ENCODE measurements at places on chromosomes 3 and 15.
A peak's percentile ranks its signal among the peaks of the same experiment; 100 is the strongest.

GRCh38 chr15:67409175-67409574 lies 111.8 kb upstream of the C15orf61 start:
- DNase-seq: no peak

GRCh38 chr3:180973543-180973942 lies 16.0 kb downstream of the DNAJC19 start:
- no peak for DNase-seq

- no peak for DNase-seq
Measured at GRCh38 chr3:131972550-131972949, 62.3 kb downstream of the CPNE4 start.

- DNase-seq: peak; percentile 89
Measured at GRCh38 chr3:36372534-36372935, 7.8 kb upstream of the STAC start.

- DNase-seq: no peak
Measured at GRCh38 chr3:162400697-162401096, 904.1 kb downstream of the OTOL1 start.

- no peak for DNase-seq
Measured at GRCh38 chr15:94970802-94971201, 739.4 kb downstream of the MCTP2 start.

DNA sequence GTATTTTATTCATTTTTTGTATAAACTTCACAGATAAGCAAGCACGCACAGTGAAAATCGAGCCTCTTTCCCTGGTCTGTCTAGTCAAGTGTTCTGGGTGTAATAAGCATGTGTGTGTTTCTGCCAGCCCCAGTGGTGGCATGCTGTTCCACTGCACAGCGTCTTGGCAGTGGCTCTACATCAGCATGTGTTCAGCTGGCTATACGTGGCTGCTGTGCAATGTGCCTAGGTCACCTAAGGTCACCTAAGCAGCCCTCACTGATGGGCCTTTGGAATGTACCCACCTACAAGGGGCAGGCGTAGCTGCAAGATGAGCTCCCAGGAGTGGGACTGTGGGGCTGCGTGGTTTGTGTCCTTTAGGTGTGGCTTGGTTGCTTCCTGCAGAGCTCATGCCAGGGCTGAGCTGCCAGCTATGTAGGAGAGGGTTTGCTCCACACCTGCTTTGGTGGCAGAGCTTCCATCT lies 4.9 kb downstream of the LIMD1 start:
- DNase-seq: no peak

DNA sequence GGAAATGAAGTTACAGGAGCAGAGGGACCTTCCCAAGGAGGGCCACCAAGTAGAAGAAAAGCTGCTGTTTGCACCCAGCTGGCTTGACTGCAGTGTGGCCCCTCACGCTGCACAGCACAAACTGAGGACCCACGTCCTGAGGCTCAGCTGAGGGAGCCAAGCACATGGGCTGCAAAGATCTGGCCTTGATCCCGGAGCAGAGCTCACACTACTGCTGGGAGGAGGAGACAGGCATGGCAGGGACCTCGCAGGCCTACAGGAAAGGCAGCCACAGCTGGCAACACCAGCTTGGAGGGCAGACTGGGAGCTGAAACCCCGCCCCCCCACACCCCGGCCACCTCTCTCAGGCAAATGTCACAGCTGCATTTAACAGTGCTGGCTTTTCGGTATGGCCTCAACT lies 39.7 kb downstream of the KLHL25 start:
- no peak for DNase-seq

DNA sequence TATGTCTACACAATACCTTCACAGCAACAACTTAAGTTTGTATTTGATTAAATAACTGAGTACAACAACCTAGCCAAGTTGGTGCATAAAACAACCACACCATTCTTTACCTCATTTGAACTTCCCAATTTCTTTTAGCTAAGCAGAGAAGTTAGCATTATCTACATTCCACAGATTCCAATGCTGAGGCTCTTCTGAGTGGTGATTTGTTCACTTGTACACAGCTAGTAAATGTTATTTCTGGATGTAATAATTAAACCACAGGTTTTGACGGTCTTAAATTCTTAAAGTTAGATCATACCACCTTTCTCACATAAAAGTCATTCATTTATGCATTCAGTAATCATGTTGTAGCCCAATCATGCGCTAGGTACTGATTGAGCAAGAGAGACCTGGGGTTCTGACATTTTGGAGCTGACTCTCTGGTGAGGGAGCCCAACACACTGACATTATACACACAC lies 102.5 kb downstream of the SST start:
- peak; percentile 85 for DNase-seq

GRCh38 chr3:147680837-147681483 lies 271.8 kb downstream of the ZIC1 start:
- DNase-seq: no peak

GRCh38 chr3:179860275-179861107 lies 176.2 kb downstream of the PEX5L start:
- no peak for DNase-seq

GRCh38 chr3:18035641-18036449 lies 293.4 kb upstream of the TBC1D5 start:
- no peak for DNase-seq

DNA sequence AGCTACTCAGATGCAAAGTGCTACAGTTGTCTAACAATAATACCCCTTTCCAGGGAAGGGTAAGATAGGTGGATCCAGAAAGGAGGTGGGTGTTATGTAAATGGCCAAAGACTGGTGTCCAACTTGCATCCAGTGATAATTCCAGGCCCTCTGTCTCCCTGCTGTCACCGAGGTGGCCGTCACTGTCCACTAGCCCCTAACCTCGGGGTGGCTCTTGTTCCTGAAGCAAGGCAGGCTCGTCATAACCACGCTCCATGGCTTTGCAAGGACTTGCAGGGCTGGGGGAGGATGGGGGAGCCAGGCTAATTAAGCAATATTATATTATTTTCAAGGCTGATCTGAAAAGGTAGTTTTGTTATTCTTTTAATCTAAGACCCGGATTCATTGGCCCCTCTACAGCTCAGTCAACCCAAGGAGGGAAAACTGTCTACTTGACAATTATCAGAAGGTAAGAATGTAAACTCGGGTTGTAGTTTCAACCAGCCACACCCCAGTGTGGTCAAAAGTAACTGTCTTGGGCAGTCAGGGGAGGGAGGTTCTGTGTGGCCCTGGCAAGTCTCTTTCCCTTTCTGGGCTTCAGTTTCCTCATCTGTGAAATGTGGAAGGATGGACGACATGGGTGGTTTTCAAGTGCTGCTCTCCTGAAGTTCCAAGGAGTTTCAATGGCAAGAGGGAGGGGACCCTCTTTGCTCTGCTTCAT lies 220.1 kb upstream of the BHLHE40 start:
- no peak for DNase-seq

DNA sequence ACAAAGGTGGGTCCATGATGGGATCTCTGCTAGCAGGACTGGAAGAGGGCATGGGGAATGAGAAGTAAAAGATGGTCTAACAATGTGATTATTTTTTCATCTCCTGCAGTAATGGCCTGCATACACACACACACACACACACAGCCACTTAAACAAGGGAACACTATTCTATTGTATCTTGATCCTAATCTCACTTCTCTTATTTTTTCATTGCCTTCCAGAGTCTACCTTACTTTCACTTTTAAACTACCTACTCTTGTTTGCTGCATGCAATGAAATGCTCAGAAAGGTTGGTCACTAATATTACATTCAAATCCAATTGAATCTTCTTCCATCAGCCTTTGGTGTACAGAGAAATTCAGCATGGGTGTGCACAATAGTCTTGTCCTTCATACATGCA lies 853.8 kb downstream of the IGSF11 start:
- no peak for DNase-seq

Measured in retinal pigment epithelial cell (primary cell).